ENCODE measurements at places on chromosomes 1 and 21.

GRCh38 chr21:29007135-29007534 lies 12.0 kb downstream of the RWDD2B start:
- DNase-seq = no peak

DNA sequence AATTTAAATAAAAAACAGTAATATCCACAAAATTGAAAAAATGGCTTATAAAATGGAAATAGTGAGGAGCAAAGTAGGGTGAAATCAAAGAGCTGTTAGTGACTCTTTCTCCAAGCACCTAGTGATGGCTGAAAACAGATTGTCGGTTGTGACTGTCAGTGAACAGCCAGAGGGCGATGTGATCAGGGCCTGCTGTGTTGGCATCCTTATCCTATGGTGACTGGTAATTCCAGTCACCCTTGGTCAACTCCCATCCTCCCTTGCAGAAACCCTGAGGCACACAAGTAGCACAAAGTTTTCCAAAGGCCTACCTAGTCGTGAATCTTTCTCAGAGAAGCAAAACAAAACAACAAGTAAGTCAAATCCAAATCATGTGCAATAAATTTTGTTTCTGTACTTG lies 599.8 kb upstream of the CXADR start:
- DNase-seq = no peak

GRCh38 chr1:234926559-234927311 lies 201.9 kb downstream of the TOMM20 start:
- no peak for DNase-seq

DNA sequence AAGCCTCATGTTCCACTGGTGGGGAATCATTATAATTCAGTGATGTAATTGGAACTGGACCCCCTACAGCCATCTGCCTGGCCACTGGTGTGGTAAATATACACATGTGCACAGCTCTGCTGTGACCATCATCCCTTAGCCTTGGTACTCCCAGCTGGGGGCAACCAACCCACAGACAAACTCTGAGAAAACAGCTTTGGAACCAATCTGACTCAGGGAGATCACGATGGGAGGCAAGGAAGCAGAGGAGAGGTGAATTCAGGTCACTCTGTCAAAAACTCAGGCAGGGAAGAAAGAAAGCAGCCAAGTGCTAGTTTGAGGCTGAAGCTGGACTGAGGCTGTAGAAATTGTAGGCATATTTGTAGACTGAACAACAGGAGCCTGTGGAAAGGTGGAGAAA lies 197.8 kb upstream of the GALNT2 start:
- DNase-seq = no peak

DNA sequence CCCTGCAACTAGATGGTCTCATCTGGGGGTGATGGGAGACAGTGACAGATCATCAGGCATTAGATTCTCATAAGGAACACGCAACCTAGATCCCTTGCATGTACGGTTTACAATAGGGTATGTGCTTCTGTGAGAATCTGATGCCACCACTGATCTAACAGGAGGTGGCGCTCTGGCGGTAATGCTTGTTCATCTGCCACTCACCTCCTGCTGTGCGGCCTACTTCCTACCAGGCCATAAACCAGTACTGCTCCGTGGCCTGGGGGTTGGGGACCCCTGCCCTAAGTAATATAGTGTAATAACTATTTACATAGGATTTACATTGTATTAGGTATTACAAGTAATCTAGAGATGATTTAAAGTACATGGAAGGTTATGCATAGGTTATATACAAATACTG lies 134.9 kb downstream of the CLEC20A start:
- DNase-seq = no peak

- DNase-seq = no peak
These were observed 86.4 kb downstream of the GPR161 start for GRCh38 chr1:168050307-168050706.

DNA sequence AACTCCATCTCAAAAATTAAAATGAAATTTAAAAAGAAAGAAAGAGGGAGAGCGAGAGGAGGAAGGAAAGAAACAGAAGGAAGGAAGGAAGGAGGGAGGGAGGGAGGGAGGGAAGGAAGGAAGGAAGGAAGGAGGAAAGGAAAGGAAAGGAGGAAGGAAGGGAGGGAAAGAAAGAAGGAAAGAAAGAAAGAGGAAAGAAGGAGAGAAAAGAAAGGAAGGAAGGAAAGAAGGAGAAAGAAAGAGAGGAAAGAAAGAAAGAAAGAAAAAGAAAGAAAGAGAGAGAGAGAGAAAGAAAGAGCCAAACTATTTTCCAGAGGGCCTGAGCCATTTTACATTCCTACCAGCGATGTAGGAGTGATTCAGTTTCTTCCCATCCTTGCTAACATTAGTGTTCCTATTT lies 364.0 kb downstream of the RGS7 start:
- no peak for DNase-seq

GRCh38 chr1:18100491-18101063 lies 7.0 kb upstream of the IGSF21 start:
- peak; percentile 57 for DNase-seq

- no peak for DNase-seq
These were observed 62.2 kb downstream of the DMAP1 start for GRCh38 chr1:44275296-44275962.

DNA sequence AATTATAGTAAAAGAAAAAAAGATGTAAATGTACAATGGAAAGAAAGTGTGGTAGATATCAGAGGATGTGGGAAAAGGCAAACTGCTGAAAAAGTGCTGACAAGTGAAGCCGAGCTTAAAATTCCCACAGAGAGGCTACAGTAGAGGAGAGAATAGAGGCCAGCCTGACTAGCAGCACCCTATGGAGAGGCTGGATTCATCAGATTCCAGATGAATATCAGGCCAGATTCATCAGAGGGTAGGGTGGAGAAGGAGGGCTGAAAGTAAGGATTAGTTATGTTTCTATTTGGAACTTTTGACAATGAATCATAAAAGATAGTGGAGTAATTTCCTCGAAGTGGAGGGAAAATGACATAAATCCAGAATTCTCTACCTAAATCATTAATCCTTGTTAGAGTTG lies 60.4 kb upstream of the NEK7 start:
- DNase-seq = no peak

- DNase-seq = peak; percentile 32
These were observed 1.2 kb downstream of the PIGP start for GRCh38 chr21:37071561-37072273.

Measured in heart left ventricle (tissue), 16 donors.